ENCODE measurements at places on chromosomes 2 and 18.

GRCh38 chr18:64409511-64409910 is 260.6 kb upstream of the LINC00305 start:
- no peak for DNase-seq

DNA sequence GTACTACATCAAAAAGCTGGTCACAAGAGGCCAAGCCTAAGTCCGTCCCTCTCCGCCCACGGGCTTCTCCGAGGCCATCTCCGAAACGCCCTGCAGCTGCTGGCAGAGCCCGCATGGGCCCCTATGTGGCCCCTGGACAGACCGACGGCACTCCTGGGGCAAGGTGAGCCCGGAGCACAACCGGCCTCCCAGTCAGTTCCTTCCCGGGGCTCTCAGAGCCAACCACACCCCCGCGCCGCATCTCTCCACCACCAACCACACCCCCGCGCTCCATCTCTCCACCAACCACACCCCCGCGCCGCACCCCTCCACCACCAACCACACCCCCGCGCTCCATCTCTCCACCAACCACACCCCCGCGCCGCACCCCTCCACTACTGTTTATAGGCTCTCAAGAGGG is 93.5 kb downstream of the ZNF516 start:
- DNase-seq: no peak

GRCh38 chr2:60482222-60482621 is 71.2 kb downstream of the BCL11A start:
- no peak for DNase-seq

- no peak for DNase-seq
Measured at GRCh38 chr18:3479978-3480509, 30.1 kb downstream of the TGIF1 start.

DNA sequence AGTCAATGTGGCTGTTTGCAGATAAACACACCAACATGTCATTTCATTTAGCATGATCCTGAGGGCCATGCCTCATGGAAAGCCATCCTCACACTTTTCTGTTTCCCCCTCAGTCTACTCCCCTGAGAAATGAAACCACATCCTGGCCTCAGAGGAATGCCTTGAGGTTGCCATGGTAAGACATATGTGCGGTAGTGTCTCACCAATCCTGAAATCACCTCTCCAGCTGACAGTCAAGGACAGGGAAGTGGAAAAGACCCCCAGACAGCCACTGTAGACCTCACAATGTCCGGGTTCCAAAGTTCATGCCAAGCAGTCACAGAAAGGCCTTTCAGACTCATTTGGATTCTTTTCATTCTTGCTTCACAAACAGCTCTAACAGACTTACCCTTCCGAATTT is 175.2 kb upstream of the PKDCC start:
- DNase-seq: no peak

- no peak for DNase-seq
Measured at GRCh38 chr2:59463426-59463825, 1090.0 kb downstream of the BCL11A start.

GRCh38 chr2:117407746-117408145 is 406.7 kb upstream of the DDX18 start:
- DNase-seq: no peak

- DNase-seq: no peak
Measured at GRCh38 chr2:188485496-188485895, 193.8 kb downstream of the GULP1 start.

DNA sequence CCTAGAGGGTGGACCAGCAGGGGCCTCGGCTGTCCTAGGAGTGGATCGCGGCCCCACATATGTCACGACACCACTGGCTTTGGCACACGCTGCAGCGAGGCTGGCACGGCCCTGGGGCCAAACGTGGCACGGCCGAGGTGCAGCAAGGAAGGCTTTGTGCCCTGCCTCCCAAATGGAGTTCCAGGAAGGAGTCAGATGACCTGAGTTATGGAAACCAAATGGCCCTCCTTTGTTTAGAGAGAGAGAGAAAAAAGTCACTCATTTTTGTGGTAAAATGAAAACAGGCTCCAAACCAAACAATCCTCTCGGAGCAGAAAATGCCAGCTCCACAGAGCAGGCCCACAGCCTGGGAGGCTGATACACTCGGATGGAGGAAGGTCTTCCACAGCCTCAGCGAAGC is 105.6 kb downstream of the ANTXR1 start:
- DNase-seq: no peak

GRCh38 chr18:21650311-21650710 is 38.2 kb downstream of the SNRPD1 start:
- DNase-seq: no peak

- peak; percentile 82 for DNase-seq
Measured at GRCh38 chr2:636641-637405, 40.4 kb downstream of the TMEM18 start.
